ENCODE measurements at places on chromosomes 5 and 9.

DNA sequence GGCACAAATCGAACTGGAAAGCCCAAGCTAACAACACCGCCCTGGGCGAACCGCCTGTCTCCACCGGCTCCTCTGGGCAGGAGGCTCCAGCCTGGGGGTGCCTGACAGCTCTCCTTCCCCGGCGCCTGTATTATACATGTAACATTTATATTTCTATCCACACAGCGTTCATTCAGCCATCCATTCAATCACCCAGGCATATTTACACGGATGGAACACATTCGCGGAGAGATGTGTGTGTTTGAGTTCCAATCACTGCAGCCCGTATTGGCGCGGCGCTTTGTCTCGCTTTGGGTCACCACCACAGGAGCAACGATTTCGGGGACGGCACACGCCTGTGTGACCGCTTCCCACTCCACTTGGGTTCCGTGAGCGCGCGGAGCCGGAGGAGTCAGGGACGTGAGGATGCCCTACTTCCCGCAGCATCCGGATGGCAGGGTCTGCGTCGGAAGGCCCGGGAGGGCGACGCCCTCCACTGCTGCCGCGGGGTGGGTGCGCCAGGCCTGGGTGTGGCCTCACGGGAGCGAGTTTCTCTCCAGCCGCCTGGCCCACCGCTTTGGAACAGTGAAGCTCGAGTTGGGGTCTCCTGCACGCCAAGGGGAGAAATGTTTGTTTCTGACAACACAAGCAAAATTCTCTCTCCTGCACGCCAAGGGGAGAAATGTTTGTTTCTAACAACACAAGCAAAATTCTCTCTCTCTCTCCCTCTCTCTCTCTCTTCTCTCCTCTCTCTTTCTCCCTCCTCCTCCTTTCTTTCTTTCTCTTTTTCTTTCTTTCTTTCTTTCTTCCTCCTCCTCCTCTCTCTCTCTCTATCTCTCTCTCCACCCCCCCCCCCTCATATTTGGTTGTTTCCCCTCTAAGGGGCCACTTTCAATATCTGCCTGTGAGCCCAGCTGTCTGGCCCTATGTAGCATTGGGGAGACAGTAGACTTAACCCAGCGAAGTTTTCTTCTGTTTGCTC lies 1.1 kb upstream of the SV2C start:
- peak; percentile 28 for DNase-seq

DNA sequence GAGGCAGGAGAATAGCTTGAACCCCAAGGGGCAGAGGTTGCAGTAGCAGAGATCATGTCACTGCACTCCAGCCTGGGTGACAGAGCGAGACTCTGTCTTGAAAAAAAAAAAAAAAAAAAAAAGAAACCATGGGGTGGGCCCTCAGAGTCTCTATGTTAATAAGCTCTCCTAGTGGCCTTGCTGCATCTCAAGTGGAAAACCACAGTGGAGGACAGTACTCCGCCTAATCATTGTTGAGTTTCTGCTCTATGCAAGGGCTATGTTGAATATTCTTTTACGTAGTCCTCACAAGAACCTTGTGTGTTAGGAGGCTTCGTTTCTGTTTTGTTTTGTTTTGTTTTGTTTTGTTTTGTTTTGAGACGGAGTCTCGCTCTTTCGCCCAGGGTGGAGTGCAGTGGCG lies 48.9 kb downstream of the TJP2 start:
- no peak for DNase-seq

DNA sequence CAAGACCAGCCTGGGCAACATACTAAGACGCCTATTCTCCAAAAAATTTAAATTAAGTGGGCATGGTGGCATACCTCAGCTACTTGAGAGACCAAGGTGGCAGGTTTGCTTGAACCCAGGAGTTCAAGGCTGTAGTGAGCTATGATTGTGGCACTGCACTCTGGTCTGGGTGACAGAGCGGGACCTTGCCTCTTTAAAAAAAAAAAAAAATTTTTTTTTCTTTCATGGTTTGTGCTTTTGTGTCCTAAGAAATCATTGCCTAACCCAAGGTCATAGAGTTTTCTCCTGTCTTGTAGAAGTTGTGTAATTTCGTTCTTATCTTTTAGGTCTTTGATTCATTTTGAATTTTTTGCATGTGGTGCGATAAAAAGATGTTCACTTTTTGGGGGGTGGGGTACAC lies 12.3 kb downstream of the GPBP1 start:
- no peak for DNase-seq

DNA sequence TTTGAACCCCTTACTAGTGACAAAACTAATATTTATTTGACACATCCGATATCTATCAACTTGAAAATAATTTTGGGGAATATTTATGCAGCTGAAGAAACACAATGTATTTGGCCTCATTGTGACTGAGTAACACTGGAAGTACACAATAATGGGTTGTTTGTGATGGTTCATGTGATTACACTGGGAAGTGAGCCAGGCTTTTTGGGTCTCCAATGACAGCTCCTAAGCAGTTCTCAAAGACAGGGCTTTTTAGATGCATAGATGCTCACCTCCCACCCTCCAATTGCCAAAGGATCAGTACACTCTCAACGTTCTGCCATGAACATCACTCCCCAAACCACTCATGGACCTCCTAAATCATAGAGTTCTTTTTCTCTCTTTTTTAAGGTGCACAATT lies 170.0 kb downstream of the SLC24A2 start:
- DNase-seq = no peak

- DNase-seq = no peak
Observed at GRCh38 chr5:96125231-96125891, 163.7 kb upstream of the ELL2 start.

GRCh38 chr5:35438786-35439185 lies 178.9 kb upstream of the SPEF2 start:
- no peak for DNase-seq

DNA sequence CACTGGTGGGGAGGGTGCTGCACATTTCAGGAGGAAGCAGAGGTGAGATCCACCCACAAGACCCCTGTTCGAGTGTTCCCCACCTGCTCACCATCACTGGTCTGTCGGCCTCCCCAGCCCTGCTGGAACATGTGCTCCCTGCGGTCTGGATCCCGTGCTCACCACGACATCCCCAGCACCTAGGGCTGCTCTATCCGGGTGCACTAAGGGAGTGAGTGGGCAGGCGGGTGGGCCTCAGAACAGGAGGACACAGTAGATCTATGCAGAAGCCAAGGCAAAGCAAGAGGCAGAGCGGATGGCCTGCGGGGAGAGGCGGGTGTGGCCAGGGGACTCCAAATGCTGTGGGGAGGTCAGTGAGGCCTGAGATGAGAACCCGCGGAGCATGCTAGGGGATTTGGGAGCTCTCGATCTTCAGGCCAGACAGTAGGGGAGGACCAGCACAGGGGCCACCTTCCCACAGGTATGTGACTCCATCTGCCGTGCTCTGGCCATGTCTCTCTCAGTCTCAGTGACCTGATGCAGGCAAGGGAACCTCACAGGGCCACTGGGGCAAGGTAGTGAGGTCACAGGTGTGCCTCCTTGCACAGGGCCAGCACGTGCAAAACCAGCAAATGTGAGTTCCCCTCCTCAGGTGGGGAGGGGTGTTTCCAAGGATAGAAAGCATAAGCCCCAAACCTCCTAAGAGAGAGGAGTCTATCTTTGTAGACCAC lies 134.2 kb downstream of the ZNF354C start:
- no peak for DNase-seq

DNA sequence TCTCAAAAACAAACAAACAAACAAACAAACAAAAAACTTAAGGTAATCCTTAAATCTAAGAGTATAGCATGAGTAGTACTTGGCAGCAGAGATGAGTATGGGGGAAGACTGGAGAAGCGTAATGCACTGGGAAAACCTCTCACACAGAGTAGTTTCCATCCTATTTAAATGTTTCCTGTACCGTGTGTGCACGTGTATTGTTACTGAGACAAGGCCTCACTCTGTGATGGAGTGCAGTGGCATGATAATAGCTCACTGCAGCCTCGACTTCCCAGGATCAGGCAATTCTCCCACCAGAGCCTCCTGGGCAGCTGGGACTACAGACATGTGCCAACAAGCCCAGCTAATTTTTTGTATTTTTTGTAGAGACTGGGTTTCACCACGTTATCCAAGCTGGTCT lies 2.9 kb downstream of the UIMC1 start:
- DNase-seq = no peak

GRCh38 chr5:65204966-65205365 lies 276.8 kb downstream of the ADAMTS6 start:
- DNase-seq = no peak

DNA sequence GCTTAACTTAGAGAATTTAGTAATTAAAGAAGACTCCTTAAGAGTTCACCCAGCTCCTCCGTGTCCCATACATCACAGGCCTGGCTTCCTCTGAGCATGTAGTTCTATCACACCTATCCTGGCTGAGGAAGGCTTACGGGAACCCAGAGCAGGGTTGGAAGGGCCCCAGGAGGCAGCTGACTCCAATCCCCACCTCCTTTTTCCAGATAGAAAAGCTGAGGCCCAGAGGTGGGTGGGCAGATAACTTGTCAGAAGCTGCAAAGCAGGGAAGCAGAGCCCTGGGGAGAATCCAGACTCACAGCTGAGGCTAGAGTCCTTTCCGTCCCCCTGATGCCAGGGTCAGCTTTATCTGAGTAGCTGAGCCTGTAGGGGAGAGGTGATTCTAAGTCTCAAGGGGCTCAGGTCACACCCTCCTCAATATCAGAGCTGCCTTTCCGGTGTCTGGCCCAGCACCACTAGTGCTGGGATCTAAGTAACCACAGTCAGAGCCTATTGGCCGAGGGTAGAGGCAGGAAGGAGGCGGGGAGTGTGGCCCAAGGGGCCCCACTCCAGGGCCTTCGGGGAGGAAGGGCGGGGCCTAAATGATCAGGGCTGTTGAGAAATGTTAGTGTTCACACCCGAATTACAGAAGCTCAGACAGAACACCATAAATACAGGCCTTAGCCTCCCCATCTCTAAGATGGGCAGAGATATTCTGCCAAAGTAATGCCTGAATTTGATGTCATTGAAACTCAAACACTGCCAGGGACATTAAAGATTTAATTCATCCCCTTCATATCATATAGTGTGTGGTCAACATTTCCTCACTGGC lies 9.9 kb downstream of the CCDC69 start:
- DNase-seq = no peak

DNA sequence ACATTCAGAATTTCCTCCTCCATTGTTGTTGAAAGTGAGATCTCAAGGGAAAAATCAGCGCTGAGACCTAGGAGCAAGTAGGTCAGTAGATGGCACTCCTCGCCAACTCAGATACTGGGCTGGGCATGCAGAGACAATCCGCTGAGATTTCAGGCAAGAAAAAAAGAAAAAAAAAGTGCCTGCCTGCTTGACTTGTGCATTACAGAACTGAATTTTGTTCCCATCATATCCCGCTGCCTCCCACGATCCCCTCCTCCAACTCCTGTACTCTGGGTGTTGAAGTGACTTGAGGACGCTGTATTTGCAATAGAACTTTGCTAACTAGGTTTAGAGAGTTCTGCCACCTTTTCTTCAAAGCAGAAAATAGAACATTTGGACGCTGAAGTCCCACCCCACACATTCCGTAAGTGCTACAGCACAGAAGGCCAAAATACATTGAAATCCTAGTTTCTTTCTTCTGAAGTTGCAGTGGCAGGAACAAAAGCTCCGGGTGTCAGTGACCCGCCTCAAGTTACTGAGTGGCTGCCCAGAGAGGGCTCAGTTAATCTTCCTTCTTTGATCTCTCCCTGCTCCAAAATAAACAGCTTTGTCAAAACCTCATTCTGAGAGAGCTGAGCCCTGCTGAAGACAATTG lies 265.8 kb downstream of the MLLT3 start:
- peak; percentile 77 for DNase-seq

- DNase-seq = no peak
Observed at GRCh38 chr9:26325444-26325829, 567.2 kb downstream of the CAAP1 start.

GRCh38 chr5:87268126-87268969 lies 665 bp downstream of the RASA1 start:
- DNase-seq = peak; percentile 79

- no peak for DNase-seq
Observed at GRCh38 chr9:100193078-100193477, 94.0 kb downstream of the INVS start.

DNA sequence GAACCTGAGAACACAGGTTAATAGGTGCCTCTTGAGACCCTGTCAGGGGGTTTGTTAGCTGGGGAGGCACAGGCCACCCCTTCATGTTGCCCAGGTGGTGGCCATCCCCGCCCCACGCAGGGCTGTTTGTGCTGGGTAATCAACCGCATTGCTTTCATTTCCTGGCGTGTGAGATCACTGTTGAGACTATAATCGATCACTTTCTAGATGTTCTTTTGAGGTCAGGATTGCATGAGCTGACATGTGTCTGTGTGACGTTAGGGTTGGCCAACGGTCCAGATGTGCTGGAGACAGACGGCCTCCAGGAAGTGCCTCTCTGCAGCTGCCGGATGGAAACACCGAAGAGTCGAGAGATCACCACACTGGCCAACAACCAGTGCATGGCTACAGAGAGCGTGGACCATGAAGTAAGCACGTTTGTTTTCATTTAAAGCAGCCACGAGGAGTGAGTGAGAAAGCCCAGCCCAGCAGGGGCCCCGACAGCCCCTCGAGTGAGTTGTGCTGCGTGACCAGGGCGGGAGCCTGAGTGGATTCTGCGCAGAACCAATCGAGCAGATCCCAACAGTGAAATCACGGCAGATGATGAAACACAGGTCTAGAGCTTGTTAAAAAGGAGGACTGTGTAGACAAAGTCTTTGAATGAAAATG lies 115.0 kb upstream of the CACNA1B start:
- no peak for DNase-seq

- DNase-seq = no peak
Observed at GRCh38 chr5:126098330-126099017, 324.7 kb upstream of the GRAMD2B start.

DNA sequence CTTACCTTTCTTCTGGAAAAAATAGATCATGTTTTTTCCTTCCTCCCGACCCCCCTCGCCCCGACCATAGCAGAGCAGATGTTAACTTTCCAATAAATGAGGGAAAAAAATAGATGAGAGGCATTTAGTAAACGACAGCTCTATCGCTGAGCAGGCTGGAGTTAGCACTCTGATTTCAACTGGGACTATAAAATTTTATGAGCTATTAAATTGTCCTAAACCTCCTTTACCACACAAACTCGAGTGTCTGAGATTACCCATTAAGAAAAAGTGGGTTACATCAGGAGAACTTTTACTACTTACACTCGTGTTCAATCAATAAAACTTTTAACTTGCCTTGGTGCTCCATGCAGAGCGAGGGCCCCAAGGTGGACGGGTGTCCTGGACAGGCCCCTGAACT lies 59.8 kb upstream of the RNU6ATAC start:
- no peak for DNase-seq

GRCh38 chr5:131245948-131246347 lies 17.9 kb upstream of the CDC42SE2 start:
- no peak for DNase-seq

GRCh38 chr5:107363768-107364167 lies 307.0 kb downstream of the EFNA5 start:
- DNase-seq = no peak

GRCh38 chr9:131279196-131279862 lies 3.0 kb upstream of the FAM78A start:
- no peak for DNase-seq

DNA sequence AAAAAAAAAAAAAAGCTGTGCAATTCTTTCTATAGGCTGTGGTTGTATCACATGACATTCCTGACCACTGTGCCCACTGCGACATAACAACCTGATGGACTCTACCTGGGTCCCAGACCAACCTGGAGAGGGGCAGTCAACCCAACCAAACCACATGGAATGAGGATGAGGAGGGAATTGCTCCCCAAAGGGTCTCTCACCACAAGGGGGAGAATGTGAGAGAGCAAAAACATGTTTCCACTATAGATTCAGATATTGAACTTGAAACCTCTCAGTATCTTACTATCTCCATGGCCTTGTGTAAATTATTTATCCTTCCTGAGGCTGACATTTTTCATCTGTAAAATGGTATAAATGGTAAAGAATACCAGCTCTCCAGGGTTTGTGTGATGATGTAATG lies 66.9 kb upstream of the SV2C start:
- no peak for DNase-seq
